CD8-positive, alpha-beta T cell (primary cell): ENCODE measurements at places on chromosomes 1 and 21.
A peak's percentile ranks its signal among the peaks of the same experiment; 100 is the strongest.

DNA sequence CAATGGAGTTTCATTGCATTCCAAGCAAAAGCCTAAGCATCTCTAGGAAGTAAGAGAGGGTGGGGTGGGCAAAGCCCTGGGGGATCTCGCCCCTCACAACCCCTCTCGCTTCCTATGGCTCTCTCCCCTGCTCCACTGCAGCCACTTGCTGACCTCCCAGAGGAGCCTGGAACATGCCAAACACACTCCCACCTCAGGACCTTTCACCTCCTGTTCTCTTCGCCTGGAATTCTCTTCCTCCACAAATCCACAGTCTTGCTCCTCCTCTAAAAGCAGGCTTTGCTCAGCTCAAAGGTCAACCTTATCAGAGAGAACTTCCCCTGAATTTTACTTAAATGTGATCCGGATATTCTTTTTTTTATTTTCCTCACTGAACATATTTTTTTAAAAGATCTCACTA, 20.9 kb upstream of the SRRM1 start:
- no peak for DNase-seq

DNA sequence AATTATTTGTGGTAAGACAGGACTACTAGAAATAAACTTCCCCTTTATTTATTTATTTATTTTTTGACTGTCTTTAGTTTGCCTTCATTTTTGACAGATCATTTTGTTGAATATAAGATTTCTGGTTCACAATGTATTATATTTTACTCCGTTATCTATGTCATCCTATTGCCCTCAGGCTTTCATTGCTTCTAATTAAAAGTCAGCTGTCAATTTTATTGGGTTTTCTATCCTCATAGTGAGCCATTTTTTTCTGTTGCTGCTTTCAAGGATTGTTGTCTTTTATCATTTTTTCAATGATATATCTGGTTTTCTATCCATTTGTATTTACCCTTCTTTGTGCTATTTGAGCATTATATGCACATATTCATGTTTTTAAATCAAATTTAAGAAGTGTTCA, 866.2 kb downstream of the LRRIQ3 start:
- no peak for DNase-seq

DNA sequence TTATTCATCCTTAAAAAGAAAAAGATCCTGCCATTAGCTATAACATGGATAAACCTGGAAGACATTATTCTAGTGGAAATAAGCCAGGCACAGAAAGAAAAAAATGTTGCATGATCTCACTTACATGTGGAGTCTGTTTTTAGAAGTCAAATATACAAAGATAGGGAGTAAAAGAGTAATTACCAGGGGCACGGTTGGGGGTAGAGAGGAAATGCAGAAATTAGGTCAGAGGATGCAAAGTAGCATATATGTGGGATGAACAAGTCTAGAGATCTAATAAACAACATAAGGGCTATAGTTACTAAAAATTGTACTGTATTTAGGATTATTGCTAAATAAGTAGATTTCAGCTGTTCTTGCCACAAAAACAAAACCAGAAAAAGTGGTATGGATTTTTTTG, 61.4 kb upstream of the CD53 start:
- DNase-seq = no peak

DNA sequence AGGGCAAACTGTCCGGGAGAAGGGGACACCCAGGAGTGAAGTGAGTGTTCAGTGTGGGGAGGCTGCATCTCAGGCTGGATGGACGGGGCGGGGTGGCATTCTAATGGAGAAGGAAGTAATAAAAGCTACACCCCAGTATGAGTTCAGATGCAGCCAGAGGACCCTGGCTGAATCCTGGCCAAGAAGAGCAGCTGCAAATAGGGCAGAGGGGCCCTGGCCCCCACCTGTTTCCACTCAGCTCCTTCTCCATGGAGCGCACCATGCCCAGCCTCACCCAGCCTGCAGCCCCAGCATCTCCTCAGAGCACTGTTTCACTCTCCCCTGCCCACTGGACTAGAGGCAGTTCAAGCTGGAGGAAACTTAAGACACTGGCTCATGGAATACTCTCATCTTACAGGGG, 46.4 kb downstream of the KCND3 start:
- DNase-seq = no peak

GRCh38 chr1:19683351-19683750, 18.7 kb downstream of the HTR6 start:
- no peak for DNase-seq

DNA sequence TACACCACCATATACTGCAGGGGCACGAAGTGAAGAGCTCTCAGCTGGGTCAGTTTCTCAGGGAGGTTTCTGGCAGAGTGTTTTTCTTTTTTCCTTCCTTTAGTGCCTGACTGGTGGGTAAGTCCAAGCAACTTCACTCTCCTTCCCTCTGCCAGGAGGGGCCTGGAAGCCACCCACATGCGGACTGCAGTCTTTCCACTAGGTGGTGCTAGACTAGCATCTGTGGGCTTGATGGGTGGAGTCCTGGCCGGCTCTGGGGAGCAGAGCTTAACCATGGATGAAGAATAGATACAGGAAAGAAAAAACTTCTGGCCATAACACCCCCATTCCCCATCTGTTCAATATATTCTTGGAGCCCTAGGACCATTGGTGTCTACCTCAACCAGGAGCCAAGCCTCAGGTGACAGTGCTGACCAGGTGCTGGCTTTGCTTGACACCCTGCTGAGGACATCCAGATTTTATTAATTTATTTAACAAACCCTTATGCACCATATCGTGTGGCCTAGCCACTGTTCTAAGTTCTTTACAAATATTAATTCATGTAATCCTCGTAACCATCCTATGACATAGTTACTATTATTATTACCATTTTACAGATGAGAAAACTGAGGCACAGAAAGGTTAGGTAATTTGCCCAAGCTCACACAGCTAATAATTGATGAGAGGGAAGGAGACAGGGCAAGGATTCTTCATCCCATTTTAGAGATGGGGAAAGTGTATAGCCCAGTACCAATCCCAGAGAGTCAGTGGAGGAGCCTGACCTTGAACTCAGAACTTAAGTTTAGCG, 126.7 kb upstream of the CSF3R start:
- DNase-seq = no peak

DNA sequence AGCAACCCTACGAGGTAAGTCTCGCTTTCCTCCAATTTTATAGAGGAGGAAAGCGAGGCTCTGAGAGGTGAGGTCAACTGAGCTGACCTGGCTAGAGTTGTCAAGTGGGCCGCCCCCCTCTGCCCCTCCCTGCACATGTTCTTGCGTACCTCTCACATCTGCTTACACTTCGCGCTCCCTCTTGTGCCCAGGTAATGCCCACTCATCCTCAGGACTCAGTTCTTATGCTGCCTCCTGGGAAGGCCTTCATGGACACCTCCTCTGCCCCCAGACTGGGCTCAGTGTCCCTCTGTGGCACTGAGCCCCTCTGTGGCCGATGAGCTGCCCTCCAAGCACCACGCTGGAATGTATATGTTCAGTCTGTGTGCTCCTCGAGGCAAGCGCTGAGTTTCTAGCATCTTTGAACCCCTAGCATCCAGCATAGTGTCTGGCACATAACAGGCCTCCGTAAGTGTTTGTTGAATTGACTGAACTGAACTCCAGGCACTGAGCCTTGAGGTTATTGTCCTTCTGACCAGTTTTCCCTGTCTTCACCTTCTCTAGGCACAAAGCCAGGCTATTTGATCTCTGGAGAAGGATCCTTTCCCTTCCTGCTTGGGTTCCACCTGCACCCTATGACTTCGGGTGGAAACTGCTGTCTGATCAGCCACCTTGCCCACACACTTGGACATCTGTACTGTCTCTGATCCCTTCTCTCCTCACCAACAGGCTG, 13.5 kb downstream of the MOV10 start:
- DNase-seq = no peak

- DNase-seq = peak; percentile 54
These were observed 45.5 kb downstream of the LPAR3 start for GRCh38 chr1:84847253-84848250.

- DNase-seq = no peak
These were observed at the start of gene LHX4 for GRCh38 chr1:180229483-180230415. Gene LHX4 (plus strand): TSS chr1:180230264. CDS start chr1:180230530, 266 bp downstream.

DNA sequence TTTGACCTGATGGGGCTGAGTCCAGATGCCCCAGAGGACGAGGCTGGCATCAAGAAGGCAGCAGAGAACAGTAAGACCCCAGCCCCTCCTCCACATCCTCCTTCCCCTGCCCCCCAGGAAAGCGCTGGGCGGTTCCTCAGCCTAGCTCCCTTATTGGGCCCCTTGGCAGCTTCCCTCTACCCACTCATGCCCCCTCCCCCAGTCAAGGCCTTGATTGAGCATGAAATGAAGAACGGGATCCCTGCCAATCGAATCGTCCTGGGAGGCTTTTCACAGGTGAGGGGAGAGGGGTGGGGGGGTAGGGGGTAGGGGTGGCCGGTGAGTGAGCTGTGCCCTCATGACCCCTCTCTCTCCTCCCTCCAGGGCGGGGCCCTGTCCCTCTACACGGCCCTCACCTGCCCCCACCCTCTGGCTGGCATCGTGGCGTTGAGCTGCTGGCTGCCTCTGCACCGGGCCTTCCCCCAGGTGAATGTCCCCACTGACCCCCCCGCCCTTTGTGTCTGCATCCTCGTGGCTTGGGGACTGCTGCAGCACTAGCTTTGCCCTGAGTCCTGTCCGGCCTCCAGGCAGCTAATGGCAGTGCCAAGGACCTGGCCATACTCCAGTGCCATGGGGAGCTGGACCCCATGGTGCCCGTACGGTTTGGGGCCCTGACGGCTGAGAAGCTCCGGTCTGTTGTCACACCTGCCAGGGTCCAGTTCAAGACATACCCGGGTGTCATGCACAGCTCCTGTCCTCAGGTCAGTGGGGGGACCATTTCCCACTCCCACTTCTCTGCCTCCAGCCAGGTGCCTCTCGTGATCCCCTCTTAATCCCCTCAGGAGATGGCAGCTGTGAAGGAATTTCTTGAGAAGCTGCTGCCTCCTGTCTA, 3.2 kb downstream of the LYPLA2 start:
- DNase-seq = no peak

DNA sequence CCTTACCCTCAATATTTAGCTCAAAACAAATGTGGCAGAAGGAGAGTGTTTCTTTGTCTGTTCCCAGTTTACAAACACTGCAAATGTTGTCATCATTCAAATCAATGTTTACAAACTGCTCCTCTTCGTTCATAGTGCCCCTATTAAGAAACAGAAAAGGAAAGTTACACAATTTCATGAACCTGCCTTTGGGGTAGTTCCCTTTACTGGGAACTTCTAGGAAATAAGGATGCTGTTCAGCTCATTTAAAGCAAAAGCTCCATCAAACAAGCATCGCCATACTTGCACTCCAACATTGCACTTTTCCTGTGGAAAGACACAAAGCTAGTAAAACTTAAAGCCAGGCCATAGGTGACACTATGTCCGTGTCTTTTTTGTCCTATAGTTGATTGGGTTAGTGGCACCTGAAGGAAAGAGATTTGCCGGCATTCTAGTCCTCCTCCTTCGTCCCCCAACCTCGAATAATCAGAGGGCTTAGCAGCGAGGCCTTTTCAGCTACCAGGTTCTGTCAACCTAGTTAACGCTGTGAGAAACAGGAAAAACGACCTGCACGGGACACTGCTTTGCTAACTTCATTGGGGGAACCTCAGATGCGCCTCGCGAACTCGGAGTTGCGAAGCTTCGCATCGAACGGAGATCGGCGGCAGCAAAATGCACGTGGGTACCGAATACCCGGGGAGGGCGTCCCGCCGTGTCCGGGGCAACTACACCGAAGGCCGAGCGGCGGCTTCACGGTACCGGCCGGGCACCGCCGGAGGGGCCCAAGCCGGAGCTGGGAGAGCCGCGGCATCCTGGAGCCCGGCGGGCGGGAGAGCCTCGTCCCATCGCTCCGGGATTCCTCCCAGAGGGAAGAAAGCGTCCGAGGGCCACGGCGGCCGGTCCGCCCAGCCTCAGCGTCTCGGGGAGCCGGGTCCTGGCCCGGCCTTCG, 706 bp downstream of the C21orf91 start:
- peak; percentile 73 for DNase-seq
